NCI-H748 treated with DMSO at 0.1 percent for 48 hours (cell line): ENCODE measurements at places on chromosomes 2 and 18.

GRCh38 chr2:49248506-49248905, 94.2 kb upstream of the FSHR start:
- DNase-seq = no peak

- no peak for DNase-seq
These were observed 77.6 kb downstream of the AP1S3 start for GRCh38 chr2:223759569-223760430.

DNA sequence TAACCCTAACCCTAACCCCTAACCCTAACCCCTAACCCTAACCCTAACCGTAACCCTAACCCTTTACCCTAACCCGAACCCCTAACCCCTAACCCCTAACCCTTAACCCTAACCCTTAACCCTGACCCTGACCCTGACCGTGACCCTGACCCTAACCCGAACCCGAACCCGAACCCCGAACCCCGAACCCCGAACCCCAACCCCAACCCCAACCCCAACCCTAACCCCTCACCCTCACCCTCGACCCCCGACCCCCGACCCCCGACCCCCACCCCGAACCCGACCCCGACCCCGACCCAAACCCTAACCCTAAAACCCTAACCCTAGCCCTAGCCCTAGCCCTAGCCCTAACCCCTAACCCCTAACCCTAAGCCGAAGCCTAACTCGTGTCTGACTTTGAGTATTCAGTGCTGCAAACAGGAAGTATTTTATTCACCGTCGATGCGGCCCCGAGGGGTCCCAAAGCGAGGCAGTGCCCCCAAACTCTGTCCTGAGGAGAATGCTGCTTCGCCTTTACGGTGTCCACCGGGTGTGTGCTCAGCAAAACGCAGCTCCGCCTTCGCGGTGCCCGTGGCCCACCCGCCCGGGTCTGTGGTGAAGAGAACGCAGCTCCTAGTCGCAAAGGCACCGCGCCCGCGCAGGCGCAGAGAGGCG, 36.0 kb downstream of the FAM110C start:
- no peak for DNase-seq

- DNase-seq = peak; percentile 74
These were observed 198.7 kb downstream of the TGIF1 start for GRCh38 chr18:3648641-3649040.

GRCh38 chr18:23897291-23897690, 117.3 kb upstream of the TTC39C start:
- no peak for DNase-seq

- DNase-seq = no peak
These were observed 780.6 kb downstream of the TSN start for GRCh38 chr2:122535960-122536505.
